ENCODE measurements at places on chromosomes 6 and 20.
A peak's percentile ranks its signal among the peaks of the same experiment; 100 is the strongest.

DNA sequence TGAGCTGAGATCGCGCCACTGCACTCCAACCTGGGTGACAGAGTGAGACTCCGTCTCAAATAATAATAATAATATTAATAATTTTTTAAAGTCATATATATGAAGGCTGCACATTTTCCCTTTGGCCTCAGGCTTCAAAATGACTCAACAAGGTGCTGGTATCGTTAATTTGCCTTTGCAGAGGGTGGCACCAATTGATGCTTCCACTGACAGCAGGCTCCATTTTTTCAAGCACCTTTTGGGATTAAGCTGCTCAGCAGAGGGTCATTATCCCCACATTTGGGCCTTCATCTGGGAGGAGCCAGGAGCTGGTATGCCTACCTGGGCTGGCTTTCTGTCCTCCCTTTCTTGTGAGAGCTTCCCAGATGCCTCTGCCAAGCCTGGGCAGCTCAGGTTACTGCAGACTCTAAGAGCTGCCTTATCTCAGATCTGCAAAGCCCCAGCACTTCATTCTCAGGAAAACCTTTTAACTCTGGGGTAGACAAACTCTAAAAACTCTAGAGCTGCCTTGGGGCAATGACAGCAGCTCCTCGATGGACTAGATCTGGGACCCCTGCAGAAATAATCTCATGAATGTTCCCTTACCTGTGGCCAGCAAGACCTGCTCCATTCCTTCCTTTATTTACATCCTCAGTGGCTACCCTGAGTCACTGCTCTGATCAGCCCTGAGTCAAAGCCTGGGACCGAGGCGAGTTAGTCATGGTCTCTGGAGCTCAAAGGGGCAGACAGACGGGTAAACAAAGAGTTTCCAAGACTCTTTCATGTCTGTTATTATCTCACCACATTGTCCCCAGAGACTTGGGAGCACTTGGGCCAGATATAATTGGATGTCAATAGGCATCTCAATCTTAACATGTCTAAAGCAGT is 80.0 kb upstream of the EYA2 start:
- peak; percentile 22 for DNase-seq

DNA sequence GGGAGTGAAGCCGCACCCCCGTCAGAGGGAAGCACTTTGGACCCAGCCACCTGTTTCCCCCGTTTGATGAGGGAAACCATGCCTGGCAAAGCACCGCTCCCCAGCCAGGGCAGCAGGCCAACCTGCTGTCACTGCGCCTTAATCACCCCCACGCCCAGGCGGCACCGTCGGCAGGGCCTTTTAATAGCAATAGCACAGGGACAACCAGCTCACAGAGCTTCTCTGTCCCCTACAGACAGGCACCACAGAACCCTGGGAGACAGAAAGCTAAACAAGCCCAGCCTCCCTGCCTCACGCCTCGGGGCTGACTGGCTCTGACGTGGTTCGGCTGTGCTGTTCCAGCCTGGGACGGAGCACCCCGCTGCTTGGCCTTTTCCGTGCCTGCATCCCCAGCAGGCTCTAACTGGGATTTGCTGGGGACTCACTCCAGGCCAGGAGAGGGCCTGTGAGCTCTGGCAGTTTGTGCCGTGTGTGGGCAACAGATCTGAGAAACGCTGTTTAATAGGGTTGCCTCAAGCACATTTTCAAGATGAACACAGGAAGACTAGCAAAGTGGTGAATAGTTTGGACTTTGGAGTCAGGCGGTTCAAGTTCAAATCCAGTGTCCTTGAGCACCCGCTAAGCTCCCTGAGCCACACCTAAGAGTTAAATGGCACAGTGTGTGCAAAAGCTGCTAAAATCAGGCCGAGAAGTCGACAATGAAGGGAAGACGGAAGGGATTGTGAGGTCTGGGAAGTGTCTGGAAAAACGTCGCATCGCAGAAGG is 223.8 kb downstream of the NRN1 start:
- peak; percentile 9 for DNase-seq

DNA sequence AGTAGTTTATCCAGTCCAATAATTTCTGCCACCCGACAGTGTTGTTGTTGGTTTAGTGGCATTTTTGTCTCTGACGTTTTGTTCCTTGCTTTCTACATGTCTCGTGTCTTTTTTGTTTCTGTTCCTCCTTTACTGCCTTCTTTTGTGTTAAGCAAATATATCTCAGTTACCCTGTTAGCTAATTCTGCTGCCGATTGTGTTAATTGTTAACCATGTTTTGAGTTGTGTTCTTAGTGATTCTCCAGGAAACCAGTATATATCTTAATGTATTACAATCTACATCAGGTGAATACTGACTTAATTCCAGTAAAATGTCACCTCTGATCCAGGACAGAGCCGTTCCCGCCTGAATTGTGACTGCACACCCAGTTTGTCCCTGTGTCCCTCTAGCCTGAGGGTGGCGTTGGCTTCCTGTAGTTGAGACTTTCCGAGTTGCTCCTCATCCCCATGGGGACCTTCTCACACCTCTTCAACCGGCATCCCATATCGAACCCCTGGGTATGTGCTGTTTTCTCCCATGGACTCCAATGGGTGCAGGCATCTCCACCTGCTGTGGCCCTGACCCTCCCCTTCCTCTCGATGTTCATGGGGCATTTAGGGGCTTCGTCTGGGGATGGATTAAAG is 35.8 kb upstream of the BHLHE23 start:
- DNase-seq = no peak

DNA sequence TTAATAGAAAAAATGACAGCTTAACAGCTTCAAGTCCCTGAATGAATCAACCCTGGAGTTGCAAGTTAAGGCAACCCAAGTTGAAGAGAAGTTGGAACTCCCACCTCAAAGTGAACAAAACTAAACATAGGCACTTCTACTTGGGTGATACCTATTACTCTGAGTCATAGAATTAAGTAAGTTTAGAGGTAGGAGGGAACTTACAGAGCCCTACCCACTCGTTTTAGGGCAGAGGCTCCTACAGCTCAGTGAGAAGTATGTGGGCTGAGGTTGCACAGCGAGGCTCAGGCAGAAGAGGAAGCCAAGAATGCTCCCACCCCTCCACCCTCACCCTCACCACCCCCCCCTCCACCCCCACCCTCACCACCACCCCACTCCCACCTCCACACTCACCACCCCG is 42.2 kb downstream of the NFATC2 start:
- DNase-seq = peak; percentile 44

GRCh38 chr20:17491488-17491887 is 39.7 kb downstream of the BFSP1 start:
- no peak for DNase-seq

GRCh38 chr20:49219091-49219923 is at the start of gene DDX27:
Gene DDX27 (plus strand): TSS chr20:49219416. CDS start chr20:49219449, 33 bp downstream.
- peak; percentile 99 for DNase-seq

- DNase-seq = peak; percentile 42
Measured at GRCh38 chr6:2818593-2818992, 23.1 kb downstream of the SERPINB1 start.

DNA sequence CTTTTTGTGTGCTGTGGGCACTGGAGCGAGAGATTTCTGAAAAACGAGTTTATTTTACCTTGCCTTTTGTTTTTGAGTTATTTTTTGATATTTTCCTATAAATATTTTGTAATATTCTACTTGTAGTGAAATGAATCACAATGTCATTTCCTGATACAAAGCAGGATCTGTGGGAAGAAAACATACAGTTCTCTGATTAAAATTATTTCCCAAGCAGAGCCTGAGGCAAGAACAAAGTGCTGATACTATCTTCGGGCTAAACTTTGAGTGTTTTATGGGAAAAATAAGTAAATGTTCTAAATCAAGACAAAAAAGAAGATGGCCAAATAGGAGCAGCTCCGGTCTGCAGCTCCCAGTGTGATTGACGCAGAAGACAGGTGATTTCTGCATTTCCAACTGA is 33.7 kb upstream of the ELOVL5 start:
- DNase-seq = no peak

DNA sequence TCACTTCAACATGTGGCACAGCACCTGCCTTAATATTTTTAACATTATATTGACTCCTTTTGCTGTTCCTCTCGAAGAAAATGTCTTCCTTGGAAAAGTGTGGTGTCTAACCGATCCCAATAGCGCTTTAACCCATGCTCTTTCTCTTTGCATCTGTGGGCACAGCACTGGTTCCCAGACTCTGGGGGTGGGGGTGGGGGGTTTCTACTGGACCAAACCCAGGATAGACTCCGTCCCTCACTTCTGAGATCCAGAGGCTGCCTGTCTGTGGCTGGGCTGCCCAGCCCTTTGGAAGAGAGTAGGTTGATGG is 3.9 kb upstream of the ZNF292 start:
- no peak for DNase-seq

DNA sequence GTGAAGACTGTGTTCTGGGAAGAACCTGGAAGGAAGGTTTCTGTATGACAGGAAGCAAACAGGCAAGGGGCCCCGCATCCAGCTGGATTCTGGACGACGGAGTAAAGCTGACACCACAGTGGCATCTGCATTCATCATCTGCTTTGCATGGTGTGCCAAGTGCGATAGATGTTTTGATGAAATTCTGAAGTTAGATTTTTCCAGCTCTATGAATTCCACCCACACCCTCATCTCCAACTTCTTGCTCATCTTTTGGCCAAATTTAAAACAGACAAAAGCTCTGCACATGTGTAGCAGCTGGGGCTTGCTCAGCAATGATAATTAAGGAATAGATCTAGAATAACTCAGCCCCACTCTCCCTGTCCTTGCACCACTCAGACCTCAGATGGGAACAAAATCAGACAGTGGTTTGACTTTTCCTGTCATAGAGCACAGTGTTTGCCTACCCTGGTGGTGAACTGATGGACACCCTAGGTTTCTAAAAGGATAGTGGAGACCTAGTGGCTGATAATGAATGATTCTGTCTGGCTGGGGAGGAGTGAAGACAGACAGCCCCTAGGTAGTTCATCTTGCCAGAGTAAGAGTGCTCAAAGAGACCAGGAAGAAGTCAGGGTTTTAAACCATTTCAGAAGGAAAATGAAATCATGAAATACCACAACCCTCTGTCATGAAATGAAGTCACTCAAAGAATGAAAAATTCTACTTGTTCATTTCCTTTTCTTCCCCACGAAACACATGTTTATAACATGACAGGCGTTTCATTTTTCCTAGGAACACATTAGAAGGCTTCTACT is 85.8 kb downstream of the BCAS1 start:
- peak; percentile 27 for DNase-seq

- no peak for DNase-seq
Measured at GRCh38 chr6:64170316-64170715, 534.7 kb downstream of the PHF3 start.

DNA sequence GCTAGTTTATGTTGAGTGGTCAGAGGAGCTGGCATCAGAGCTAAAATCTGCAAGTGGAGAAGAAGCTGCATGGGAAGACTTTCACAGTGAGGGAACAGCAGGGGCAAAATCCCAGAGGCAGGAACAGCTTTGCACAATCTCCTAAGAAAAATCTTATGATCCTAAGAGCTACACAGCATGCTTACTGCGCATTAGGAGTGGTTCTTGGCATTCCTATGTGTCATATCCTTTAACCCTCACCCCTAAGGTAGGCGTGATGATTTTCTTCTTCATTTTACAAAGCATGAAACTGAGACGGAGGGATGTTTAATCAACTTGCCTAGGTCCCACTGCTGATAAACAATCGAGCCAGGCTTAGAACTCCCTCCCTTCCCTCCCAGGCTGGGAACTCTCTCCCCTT is 313.6 kb upstream of the SULF2 start:
- DNase-seq = no peak

DNA sequence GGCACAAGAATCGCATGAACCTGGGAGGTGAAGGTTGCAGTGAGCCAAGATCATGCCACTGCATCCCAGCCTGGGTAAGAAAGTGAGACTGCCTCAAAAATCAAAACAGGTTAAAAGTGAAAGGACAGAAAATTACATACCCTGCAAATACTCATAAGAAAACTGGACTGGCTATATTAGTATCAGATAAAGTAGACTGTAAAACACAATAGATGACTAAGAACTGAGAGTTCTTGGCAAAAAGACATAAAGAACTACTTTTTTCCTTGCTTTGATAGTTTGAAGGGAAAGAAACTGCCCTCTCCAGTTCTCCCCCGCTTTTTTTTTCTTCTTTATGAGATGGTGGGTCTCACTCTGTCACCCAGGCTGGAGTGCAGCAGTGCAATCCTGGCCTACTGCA is 17.0 kb downstream of the SNX3 start:
- peak; percentile 39 for DNase-seq

DNA sequence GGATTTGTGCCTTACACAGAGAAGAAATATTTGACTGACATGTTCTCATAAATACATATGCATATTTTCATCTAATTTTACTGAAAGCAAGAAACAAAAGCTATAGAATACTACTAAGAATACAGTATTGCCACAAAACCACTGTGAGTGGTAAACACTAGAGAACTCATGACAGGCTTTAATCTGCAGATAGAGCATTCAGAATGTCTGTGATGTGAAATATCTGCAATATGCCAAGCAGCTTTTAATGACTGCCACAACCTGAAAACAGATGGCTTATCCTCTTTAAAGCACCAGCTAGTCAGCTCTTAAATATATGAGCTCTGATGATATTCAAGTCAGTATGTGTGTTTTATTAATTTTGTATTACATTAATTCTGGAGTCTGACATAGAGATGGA is 3.4 kb downstream of the NAPB start:
- DNase-seq = no peak

- DNase-seq = no peak
Measured at GRCh38 chr20:10551732-10552724, 116.9 kb downstream of the SLX4IP start.

DNA sequence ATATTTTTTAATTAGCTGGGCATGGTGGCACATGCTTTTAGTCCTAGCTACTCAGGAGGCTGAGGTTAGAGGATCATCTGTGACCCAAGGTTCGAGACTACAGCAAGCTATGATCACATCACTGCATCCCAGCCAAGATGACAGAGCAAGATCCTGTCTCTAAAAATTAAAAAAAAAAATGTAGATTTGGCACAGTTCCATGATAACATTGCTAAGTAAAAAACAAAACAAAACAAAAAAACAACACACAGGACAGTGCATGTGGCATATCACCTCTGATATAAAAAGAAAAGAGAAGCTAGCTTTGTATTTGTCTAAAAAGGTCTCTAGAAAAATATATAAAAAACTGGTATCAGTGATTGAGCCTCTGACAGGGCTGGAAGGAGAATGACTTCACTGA is 24.6 kb downstream of the RNF24 start:
- DNase-seq = no peak

DNA sequence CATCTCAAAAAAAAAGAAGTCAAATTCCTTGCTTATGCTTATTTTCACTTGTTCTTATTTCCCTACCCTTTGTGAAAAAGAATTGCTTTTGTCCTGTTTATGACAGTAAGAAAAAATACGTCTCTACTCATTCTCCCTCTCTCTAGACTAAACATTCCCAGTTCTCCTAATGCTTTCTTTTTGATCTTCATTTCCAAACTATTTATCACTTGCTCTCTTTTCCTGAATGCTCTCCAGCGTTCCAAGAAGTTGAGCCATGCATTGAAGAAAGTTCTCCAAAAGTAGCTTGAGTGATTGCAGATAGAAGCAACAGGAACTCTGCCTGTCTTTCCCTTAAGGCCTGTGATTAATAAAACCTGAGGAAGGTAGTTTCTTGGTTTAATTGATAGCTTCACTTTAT is 53.1 kb upstream of the TMEM170B start:
- no peak for DNase-seq

GRCh38 chr6:70133246-70133645 is 169.6 kb downstream of the COL9A1 start:
- DNase-seq = no peak

Measured in fibroblast of lung (primary cell).